ENCODE measurements at places on chromosomes 1 and 21. TPM values are rescaled to one million over a fixed set of nuclear protein-coding genes. Genes with fewer than 3 reads are reported as not detected.

RAB3B gene
- total RNA-seq = 17.9 TPM

MROH9 gene
- not detected for total RNA-seq

KIF26B gene
- total RNA-seq = 1.9 TPM

CDC7 gene
- total RNA-seq = 12.7 TPM

PTAFR gene
- total RNA-seq = 6.7 TPM

Data from foreskin keratinocyte (primary cell).